Ovary (tissue), 10 donors: ENCODE measurements at places on chromosomes 2 and 18. TPM values are rescaled to one million over a fixed set of nuclear protein-coding genes. Genes with fewer than 3 reads are reported as not detected.

KIF1A gene
- total RNA-seq, result 4.4 TPM

DNA sequence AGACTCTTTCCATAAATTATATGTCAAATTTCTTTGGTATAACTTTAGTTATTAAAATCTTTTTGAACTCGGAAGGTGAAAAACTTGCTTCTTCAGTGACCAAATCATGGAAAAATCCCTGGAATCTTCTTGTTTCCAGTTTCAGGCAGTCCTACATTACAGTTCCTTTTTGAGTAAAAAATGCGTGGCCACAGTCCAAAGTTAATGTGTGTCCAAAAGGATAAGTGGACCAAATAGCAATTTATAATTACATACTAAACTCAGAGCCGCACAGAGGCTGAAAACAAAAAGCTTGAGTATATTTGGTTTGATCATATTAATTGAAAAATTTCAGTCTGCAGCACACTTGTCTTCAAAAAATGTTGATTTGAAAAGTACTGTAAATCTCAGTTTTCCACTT, 28.4 kb upstream of the DYNC2LI1 start:
- no peak for DNase-seq

DNA sequence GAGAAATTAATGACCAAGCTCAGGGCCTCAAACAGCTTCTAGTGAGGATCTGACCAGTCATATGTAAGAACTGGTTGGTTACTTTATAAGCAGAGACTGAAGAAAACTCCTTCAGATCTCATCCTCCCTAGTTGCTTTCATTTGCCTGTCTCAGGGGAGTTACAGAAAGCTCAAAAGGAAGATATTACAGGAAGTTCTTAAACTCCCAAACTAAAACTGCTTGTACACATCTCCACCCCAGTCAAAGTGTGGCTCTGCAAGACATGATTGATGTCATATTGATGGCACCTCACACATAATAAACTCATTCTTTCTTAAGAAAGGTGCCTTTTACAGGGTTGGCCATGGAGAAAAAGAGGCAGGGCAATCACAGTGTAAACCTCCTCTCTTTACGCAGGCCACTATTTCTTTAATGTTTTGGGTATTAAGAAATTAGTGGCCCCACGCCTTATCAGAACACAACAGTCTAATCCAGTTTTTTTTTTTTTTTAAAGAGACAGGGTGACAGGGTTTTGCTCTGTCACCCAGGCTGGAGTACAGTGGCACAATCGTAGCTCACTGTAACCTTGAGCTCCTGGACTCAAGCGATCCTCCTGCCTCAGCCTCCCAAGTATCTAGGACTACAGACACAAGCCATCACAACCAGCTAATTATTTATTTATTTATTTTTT, 62.6 kb upstream of the STK17B start:
- DNase-seq, result no peak

GRCh38 chr2:228527197-228527881, 345.9 kb upstream of the SPHKAP start:
- no peak for DNase-seq

- no peak for DNase-seq
These were observed 189.6 kb downstream of the HAUS1 start for GRCh38 chr18:46293742-46294181.
